ENCODE measurements at places on chromosomes 5 and 9. TPM values are rescaled to one million over a fixed set of nuclear protein-coding genes. Genes with fewer than 3 reads are reported as not detected.

The POU5F2 gene
- total RNA-seq: 1.5 TPM

The SLC1A3 gene
- 456 TPM for total RNA-seq

GRCh38 chr5:9707732-9708462 lies 77.7 kb upstream of the TAS2R1 start:
- no peak for DNase-seq

- peak; percentile 5 for DNase-seq
Measured at GRCh38 chr5:89686081-89686765, 723.3 kb downstream of the CETN3 start.

The SNCB gene
- 47.2 TPM for total RNA-seq

- DNase-seq: no peak
Measured at GRCh38 chr5:98454904-98455303, 318.6 kb upstream of the RGMB start.

GRCh38 chr5:178333821-178334481 lies 101.3 kb upstream of the PHYKPL start:
- DNase-seq: no peak

- DNase-seq: no peak
Measured at GRCh38 chr9:110615498-110615897, 36.0 kb upstream of the SVEP1 start.

GRCh38 chr9:1200847-1201251 lies 150.7 kb downstream of the DMRT2 start:
- no peak for DNase-seq

DNA sequence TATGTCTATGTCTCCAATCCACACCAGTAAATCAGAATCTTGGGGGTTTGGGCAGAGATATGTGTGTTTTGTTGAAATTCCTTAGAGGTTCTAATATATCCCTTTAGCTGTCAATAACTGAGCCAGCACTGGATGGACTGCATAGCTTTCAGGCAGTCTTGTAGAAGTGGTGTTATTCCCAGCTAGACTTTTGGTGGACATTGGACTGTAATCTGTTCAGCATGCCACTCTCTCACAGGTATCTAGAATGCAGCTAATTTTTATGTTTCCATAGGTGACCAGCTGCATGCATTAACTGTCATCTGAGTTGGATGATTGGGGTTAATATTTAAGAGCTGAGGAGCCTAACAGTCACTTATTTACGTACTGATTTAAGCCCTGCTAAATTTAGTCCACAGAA lies 45.1 kb upstream of the IL13 start:
- DNase-seq: no peak

DNA sequence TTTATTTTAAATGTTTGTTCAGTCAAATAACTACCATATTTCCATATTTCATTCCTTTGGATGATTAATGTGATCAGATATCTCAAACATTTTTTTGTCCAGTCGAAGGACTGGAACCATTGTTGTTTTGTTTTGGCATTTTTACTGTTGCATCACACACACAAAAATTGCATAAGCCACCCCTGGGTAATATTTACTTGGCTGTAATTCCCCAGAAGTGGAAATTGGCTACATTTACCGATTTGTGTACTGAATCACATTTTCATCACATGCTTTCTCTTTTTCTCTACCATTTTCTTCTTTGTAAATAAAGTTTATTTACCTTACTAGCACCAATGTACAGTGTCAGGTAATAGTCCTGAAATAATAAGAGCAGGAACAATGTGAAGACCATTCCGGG lies 1729.7 kb upstream of the WWC1 start:
- DNase-seq: no peak

Data from spinal cord (tissue), 10 donors.